SJCRH30 (cell line): ENCODE measurements at places on chromosomes 3 and 15.

GRCh38 chr3:76400141-76400540 lies 614.8 kb upstream of the ZNF717 start:
- DNase-seq, result no peak

GRCh38 chr3:60282866-60283265 lies 968.4 kb downstream of the FHIT start:
- DNase-seq, result no peak

DNA sequence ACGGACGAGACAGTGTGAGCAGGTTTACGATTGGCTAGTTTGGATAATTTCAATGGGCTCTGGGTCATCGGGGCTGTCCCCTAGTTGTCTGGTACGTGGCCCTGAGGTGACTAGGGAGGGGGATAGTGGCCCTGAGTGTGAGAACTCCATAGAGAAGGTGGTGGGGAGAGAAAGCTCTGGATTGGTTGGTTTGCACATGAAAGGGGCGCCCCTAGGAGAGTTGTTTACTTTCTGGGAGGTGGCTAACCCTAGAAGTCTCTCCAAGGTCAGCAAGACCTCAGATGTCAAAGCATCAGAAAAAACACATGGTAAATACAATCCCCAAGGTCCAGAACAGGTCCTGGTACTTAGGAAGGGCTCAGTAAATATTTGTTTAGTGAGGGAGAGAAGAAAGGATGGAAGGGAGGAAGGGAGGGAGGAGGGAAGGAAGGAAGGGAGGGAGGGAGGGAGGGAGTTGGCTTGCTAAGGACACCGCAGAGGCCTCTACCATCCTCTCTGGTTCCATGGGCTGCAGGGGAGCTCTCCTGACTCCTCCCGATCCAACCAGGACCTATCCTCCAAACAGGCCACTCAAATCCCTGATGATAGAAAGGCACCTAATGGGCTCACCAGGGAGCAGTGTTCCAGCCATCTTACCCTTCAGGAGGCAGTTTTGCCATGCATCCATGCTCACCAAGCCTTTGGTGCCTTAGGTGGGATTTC lies 3.0 kb upstream of the TRH start:
- no peak for DNase-seq

GRCh38 chr3:119681279-119681678 lies 4.1 kb upstream of the COX17 start:
- DNase-seq, result peak; percentile 6

GRCh38 chr15:90184119-90184785 lies 16.9 kb upstream of the SEMA4B start:
- no peak for DNase-seq
